Activated CD4-positive, CD25-positive, alpha-beta regulatory T cell treated with anti-CD3 and anti-CD28 coated beads, Interleukin-2, amount 50 U/mL, for 72 hours (primary cell): ENCODE measurements at places on chromosomes 5 and 9.

DNA sequence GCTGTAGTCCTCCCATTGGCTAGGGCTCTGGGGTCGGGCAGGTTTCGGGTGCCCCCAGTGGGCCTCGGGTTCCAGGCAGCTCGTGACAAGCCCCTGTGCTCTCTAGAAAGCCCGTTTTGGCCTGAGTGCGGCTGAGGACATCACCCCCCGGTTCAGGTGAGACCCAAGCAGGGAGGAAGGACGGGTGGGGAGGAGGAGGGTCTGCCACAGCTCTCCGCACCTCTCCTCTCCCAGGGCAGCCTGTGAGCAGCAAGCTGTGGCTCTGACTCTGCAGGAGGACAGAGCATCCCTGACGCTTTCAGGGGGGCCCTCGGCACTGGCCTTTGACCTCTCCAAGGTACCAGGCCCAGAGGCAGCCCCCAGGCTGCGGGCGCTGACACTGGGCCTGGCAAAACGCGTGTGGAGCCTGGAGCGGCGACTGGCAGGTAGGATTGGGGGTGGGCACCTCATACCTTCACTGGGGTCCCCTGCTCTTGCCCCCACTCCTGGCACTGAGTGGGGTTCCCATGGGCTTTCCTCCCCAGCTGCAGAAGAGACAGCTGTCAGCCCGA is 672 bp downstream of the PAXX start:
- no peak for DNase-seq

- no peak for DNase-seq
These were observed 2.9 kb upstream of the GPRIN1 start for GRCh38 chr5:176612855-176613254.

DNA sequence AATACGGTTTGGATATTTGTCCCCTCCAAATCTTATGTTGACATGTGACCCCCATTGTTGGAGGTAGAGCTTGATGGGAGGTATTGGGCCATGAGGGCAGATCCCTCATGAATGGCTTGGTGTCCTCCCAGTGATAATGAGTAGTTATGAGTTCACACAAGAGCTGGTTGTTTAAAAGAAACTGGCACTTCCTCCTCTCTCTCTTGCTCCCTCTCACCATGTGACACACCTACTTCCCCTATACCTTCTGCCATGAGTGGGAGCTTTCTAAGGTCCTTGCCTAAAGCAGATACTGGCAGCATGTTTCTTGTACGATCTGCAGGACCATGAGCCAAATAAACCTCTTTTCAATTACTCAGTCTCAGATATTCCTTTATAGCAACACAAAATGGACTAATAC is 132.0 kb downstream of the PIK3R1 start:
- DNase-seq, result no peak

GRCh38 chr9:87868175-87868574 is 14.5 kb upstream of the SPATA31E1 start:
- DNase-seq, result no peak

GRCh38 chr9:124000784-124001457 is 10.6 kb upstream of the LHX2 start:
- DNase-seq, result no peak

- no peak for DNase-seq
These were observed 521.9 kb downstream of the BNC2 start for GRCh38 chr9:16348531-16348930.

- DNase-seq, result no peak
These were observed 214.9 kb downstream of the ADAMTSL1 start for GRCh38 chr9:18688581-18689565.

DNA sequence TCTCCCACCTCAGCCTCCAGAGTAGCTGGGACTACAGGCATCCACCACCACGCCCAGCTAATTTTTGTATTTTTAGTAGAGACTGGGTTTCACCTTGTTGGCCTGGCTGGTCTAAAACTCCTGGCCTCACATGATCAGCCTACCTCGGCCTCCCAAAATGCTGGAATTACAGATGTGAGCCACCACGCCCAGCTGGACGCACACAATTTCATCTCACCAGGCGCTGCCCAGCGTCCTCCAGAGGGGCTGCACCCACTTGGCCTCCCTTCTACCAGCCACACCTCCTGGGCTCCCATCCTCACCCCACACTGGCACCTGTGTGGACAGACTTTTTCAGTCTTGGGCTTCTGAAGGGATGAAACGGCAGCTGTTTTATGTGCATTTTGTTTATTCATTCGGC is 3.8 kb upstream of the EXOC3 start:
- DNase-seq, result no peak

DNA sequence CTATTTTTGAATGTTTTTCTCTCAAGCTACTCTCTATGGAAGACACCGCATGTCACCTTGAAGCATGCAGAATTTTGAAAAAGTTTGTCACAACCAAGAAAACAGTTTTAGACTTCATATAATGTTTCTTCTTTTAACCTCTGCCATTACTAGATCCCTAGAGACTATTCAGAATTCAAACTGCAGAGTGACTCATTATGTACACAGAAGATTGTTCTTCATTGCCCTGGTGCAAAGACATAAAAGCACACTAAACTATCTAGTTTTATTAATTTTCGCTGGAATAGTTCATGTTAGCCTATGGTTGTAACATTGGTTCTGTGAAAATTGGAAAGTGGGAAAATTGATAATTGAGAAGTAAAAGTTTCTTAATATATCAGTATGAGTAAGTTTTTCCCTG is 18.4 kb downstream of the F2RL2 start:
- no peak for DNase-seq

DNA sequence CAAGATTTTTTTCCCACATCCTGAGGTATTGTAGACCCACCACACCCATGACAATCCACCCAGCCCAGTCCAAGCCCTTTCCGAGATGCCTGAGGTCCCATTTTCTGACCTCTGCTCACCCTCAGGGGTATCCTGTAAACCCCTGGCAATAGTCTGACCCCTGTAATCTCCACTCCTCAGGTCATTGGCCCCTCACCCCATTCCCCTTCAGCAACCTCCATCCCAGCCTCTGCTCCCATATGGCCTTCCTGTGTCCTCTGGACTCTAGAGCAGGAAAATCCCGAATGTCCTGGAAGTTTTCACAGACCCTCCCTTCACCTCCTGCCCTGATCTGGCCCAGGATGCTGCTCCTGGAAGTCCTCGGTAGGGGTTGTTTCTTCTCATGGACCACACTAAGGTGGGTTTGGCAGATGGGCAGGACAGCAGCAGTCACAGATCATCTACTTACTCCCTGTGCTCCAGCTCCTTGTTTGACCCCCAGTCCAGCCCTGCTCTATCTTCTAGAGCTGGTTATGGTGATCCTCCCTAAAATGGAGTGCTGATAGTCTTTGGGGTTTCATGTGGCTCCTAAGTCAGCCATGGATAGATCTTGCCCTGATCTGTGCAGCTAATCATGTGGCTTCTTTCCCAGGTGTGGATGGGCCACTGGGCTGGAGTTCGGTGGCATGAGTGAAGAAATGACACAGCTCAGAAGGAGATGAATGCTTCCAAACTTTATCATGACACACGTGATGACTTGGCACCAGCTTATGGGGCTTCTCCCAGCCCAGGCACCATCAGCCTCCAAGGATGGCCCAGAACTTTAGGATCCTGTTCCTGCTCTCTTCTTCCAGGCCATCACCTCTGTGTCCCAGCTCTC is 12.0 kb upstream of the ACSL6 start:
- no peak for DNase-seq

DNA sequence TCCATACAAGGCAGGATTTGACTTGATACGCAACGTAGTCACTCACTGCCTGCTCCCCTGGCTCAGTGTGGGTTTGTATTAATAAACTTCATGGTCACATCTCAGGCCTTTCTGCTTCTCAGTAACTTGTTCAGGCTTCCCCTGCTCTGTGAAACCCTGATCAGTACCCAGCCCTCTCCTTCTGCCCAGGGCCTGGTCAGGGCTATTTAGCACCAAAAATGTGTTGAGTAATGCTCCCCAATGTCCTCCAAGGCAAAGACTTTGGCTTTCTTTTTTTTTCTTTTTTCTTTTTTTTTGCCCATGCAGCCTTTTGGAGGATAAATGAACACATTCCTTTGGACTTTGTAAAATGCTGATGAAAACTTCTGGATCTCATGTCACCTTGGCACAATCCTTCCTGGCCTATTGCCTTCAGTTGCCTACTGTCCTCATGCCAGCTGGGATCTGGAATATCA is 399.2 kb upstream of the KLF4 start:
- no peak for DNase-seq

- peak; percentile 42 for DNase-seq
These were observed at the start of gene FBP1 for GRCh38 chr9:94639061-94639998. Gene FBP1, minus strand, starts transcription at chr9:94639518. Its CDS starts 208 bp downstream, at chr9:94639310.

GRCh38 chr9:36148311-36149051 is 11.9 kb downstream of the GLIPR2 start:
- DNase-seq, result peak; percentile 67

DNA sequence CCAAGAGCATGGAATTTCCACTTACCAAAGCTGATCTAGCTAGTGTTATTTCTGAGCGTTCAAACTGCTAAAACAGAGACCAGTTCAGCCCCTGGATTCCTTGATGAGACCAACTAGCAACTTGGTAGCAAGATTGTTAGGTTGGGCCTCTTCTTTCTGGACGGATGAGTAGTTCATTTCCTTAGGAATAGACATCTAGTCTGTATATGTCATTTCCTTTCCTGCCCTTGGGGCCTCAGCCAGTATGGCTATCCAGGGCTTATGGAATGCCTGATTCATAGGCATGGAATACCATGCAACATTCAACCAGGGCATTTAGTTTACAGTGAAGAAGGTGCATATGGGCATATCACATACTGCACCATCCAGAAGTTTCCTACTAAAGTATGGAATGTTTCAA is 14.5 kb upstream of the LPAR1 start:
- no peak for DNase-seq

- no peak for DNase-seq
These were observed 192.9 kb downstream of the RAB3C start for GRCh38 chr5:58775701-58776262.

DNA sequence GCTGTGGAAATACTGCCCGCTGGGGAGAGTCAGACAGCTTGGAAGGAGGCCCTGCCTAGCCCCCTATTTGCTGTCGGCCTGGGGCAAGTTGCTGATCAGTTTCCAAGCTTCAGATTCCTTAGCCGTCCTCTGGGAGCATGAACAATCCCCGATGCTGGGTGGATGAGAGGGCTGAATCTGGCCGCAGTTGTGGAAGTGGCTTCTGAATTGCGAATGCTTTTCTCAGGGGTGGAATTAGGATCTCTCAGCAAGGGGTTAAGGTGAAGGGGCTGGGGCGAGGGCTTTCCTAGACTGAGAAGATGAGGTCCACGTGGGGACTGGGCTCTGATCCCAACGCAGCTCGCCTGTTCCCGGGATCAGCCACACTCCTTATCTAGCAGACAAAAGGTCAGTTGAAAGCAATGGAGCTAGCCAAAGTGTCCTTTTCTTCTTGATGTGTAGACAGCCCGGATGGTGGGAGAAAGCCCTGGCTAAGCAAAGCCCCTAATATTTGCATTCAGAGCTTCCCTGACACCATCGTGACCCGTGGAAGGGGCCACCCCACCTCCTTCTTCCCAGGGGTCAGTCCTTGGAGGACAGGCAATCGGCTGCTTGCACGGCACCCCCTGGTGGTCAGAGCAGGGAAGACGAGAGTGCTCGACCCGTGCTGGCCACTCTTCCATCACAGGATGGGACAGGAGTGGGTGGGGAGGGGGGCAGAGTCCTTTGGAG is 54.9 kb downstream of the COL15A1 start:
- peak; percentile 78 for DNase-seq
